Left renal cortex interstitium (tissue), 4 donors: ENCODE measurements at places on chromosomes 12 and 14. TPM values are rescaled to one million over a fixed set of nuclear protein-coding genes. Genes with fewer than 3 reads are reported as not detected.

DNA sequence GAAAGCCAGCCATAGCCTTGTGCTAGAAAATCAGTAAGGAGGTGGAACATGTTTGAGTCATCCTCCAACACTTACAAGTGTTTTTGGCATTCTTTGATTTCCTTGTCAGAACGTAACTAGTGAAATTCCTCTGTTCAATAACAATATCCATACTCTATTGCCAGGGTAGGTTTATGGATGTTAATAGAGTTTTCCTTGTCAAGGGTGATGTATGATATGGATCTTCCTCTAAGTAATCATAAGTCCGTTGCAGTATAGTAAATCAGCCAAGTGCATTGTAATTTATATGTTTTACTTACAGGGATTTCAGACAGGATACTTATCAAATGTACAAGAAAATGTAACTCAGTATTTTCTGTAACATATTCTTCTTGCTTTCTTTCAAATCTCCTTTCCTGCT, 19.4 kb downstream of the NAV3 start:
- DNase-seq, result no peak

DNA sequence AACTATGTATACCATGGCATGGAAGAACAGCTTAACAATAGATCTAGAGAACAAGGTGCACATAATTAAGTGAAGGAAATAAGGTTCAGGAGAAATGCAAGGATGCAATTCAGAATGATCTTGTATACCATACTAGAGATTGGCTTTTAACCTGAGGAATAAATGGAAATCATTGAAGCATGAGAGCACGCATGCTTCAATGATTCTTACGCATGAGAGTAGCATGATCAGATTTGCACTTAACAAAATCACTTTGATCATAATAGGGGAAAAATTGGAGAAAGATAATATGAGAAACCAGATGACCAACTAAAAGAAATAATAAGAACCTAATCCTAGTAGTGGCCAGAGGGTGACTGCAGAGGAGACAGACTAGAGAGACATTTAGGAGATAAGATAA, 133.3 kb upstream of the FSCB start:
- no peak for DNase-seq

DNA sequence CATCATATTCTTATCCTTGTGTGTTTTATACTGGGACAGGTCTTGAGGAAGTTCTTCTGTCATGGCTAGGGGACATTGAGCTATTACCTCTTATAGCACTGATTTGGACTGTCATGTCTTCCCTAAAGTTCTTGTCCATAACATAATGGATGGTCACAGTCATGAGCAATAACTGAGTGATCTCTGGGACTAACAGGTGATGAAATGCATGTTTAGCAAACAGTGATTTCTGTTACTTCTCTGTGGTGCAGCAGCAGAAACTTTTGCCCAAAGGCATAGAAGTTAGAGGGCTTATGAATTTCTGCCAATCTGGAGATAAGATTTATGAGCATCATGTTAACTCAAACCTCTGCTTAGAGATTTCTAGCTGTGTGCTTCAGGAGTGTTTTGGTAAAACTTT, 5.9 kb downstream of the ADIPOR2 start:
- no peak for DNase-seq

GRCh38 chr14:71508901-71509300, 423.3 kb upstream of the RGS6 start:
- DNase-seq, result no peak

DNA sequence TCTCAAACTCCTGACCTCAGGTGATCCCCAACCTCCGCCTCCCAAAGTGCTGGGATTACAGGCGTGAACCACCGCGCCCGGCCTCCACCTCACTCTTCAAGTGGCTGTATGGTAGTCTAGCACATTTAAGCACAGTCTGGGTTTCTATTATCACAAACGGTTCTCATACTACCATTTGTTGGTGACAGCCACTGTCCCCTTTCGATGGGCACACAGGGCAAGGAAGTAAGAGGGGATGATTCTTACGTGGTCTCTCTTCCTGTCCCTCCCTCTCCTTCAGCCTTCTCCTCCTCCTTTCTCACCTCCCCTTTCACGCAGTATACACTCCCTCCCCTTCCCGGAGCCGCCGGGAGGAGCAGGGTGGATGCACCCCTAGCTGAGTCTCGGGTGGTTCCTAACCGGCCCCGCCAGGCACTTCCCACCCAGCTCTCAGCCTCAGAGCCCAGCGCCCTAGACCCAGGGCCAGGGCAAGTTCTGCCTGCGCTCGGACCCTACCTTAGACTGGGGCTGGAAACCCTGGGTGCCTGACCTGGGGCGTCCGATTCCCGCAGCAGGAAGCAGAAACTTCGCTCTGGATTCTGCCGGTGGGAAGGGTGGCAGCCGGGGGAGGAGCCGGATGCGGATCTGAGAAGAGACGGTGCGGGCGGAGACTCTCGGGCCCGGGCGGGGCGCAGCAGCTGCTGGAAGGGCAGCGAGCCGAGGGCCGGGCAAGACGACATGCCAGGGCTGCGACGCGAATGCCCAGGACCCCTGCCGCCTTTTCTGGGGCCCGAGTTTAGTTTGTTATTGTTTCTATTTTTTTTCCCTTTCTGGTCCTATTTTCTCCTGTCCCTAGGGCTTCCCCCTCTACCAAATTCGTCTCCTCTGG, at the start of gene TEP1:
TEP1 (minus strand) TSS at position 626 of the 868 bp plus-strand sequence. CDS start 5,062 bp downstream, outside the sequence.
- DNase-seq, result peak; percentile 78

GRCh38 chr12:47757364-47757839, 1.3 kb downstream of the RAPGEF3 start:
- no peak for DNase-seq

DNA sequence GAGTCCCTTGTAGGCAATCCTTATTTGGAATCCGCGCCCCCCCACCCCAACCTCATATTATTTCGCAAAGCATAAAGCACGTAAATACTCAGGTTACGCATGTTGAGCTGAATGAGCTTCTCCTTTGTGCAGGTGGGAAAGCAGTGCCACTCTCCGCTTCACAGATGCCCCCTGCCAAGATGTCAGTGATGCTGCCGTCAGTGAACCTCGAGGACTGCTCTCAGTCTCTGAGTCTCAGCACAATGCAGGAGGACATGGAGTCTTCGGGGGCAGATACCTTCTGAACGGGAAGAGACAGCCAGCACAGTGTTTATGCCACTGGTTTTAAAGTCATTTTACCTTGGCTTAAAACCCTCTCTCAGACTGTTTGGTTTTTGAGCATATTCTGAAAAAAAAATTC, 90.1 kb upstream of the DACT1 start:
- no peak for DNase-seq

GRCh38 chr12:58711974-58712373, 208.3 kb downstream of the LRIG3 start:
- no peak for DNase-seq

GRCh38 chr12:80470403-80470802, 26.4 kb downstream of the PTPRQ start:
- no peak for DNase-seq

GRCh38 chr12:122753319-122753650, 661 bp downstream of the DENR start:
- no peak for DNase-seq

- no peak for DNase-seq
Measured at GRCh38 chr14:29521526-29522137, 406.0 kb downstream of the PRKD1 start.

- no peak for DNase-seq
Measured at GRCh38 chr14:70699646-70700045, 57.9 kb downstream of the TTC9 start.

GRCh38 chr12:101838628-101839323, 8.0 kb upstream of the GNPTAB start:
- no peak for DNase-seq

DNA sequence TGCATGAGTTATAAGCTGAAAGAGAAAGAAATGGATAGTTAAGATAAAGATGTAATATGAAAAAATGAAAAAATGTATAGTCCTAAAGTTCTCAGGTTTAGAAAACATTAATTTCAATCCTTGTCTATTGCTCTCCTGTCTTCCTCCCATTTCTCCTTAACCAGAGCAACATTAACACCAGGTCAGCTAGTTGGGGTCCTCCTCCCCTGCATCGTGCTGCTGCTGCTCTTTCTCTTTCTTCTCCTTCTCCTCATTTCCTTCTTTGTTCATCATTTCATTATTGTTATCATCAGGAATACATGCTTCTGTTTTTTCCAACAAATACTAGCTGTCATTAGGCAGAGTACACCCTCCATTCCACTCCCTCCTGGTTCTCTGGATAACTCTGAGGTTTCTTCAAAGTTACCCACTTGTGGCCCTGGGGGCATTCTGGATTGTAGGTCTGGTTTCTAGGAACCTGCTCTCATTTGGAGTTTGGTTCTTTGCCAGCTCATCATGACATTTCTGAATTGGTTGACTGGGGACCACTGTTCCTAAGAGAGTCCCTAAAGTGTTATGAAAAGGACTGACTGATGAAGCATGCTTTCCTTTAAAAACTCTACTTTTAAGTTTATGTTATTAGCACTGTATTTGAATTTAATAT, 17.0 kb downstream of the ACSS3 start:
- DNase-seq, result no peak

GRCh38 chr14:39772627-39773026, 340.4 kb upstream of the FBXO33 start:
- no peak for DNase-seq

DNA sequence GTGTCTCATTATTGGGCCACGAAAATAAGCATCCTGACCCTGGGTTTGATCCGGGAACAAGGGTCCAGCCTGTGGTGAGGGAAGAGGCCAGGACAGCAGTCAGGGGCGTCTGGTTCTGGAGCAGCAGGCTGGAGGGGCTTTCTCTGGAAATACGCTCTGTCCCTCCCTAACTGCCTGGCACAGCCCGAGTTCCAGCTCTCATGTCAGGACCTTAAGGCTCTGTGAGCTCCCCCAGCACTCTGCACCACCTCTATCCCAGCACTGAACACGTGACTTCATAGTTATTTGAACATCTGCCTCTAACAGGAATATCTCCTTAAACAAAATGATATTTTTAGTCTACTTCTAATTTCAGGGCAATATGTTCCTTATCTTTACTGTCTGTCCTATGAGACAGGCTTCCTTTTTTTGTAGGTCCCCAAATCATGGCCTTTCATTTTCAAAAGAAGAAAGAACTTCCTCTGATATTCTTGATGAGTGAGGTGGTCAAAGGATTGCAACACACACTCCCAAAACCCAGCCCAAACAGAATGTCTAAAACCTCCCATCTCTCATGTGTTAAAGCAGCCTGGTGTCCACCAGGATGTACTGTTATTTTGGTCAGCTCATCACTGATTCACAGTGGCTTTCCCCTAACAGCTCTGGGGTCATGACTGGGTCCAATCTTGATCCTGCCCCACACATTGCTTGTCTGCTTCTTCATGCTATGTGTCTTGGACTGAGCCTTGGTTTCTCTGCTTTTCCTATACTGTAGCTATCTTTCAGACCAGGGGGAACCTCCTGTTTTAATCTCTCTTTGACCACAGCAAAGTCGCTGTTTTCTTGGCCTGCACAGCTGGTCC, 9.7 kb downstream of the AQP6 start:
- DNase-seq, result no peak

DNA sequence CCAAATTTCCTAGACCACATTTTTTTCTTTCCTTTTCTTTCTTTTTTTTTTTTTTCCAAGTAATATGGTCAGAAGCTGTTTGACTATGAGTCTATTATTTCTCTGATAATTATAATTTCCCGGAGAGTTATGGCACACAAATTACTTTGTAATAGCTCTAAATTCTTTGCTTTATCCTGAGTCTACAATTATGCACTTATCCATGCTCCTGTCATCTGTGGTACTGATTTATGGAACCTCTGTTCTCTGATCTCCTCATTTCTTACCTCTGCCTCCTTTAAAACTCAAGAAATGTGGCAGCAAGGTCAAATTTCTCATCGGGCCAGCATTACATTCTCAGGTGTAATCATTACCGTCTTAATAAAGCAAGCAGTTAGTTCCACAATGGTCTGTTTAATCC, 282.1 kb downstream of the PAWR start:
- no peak for DNase-seq

- DNase-seq, result no peak
Measured at GRCh38 chr14:50697659-50698290, 29.7 kb upstream of the SAV1 start.

- no peak for DNase-seq
Measured at GRCh38 chr14:57576498-57576897, 82.8 kb upstream of the CCDC198 start.

DNA sequence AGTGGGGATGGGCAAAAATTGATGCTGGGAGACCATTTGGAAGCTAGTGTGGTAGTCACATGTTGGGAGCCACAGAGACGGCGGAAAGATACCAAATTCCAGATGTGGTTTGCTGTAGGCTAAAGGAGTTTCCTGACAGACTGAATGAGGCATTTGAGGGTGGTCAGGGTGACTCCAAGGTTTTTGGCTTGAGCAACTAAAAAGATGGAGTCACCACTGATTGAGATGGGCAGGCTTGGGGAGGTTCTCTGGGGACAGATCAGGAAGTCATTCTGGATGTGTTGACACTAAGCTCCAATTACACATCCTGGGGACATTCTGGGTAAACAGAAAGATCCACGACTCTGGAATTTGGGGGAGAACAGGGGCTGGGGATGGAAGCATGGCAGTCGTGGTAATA, 15.5 kb upstream of the SERPINA9 start:
- DNase-seq, result no peak

- DNase-seq, result no peak
Measured at GRCh38 chr14:70706177-70706576, 64.5 kb downstream of the TTC9 start.

DNA sequence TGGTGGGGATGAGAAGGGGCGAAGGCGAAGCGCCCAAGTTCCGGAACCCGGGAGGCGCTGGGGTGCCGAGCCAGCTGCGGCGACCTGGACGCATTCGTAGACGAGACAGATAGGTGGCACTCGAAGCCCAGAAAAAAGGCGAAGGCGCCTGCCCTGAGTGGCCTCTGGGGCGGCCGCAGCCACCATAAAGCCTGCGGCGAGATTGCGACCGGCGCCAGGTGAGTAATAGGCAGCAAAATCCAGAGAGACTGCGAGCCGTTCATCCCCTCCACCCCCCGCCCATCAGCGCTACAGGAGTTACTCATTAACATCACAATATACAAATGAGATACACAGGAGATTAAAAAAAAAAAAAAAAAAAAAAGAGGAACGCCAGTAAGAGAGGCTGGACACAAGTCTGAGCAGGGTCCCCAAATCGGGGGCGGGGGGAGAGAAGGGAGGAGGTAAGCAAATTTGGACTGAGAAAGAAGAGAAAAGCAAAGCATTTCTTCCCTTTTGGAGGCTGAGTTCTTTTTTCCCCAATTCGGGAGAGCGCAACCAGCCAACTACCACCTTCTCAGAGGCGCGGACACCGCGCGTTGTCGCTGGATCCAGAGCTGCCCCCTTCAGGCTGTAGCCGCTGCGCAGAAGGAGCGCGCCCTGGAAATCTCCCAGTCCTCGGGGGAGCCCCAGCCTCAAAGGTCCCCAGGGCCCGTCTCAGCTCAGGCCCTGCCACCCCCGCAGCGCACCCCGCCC, 15.7 kb downstream of the TBX3 start:
- DNase-seq, result no peak

ADAM21 gene
- polyA plus RNA-seq, result 0.85 TPM

WDR89 gene
- 19.8 TPM for polyA plus RNA-seq

AMDHD1 gene
- polyA plus RNA-seq, result 1.8 TPM

SLC35F4 gene
- polyA plus RNA-seq, result 2.2 TPM

PPHLN1 gene
- 58.9 TPM for polyA plus RNA-seq

SRGAP1 gene
- polyA plus RNA-seq, result 18.4 TPM

INSM2 gene
- not detected for polyA plus RNA-seq

INHBC gene
- polyA plus RNA-seq, result 0.25 TPM

RILPL2 gene
- 6.2 TPM for polyA plus RNA-seq

SLC4A8 gene
- polyA plus RNA-seq, result 5.1 TPM

LALBA gene
- polyA plus RNA-seq, result not detected

MAP1LC3B2 gene
- polyA plus RNA-seq, result 6.5 TPM
